ENCODE measurements at places on chromosomes 3 and 15. TPM values are rescaled to one million over a fixed set of nuclear protein-coding genes. Genes with fewer than 3 reads are reported as not detected.

DNA sequence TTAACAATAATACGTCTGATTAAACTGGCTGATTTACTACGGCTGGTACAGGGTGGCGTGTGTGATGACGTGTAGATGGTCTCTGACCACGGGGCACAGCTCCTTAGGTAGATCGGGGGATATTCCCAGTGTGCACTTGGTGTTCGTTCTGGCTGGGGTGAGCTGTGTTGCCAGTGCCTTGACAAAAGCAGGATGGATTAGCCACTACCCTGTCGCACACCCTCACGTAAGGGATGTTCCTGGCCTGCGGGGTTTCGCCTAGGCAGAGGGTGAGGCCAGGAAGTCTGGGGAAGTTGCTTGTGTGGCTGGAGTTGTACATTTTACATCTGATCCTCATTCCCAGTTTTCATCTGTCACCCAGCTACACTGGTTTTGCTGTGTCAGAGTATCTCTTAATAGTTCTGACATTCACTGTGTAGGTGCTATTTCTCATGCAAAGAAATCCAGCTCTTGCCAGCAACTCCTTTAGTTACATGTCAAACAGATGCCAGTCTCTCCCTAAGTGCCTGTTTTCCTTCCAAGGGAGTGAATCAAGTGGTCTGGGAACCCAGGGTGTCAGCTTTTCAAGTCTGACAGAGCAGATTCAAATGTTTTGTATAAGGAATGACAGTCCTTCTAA lies 66.1 kb upstream of the CCR4 start:
- no peaks in the 10 kb centered on the region for H3K27me3 ChIP-seq
- no peak overlapping the region for H3K27ac ChIP-seq
- no peak for DNase-seq
- H3K36me3 ChIP-seq, result peaks cover 2% of the 10 kb centered on the region

- DNase-seq, result no peak
- no peaks in the 10 kb centered on the region for H3K27me3 ChIP-seq
- H3K27ac ChIP-seq, result no peak overlapping the region
- H3K36me3 ChIP-seq, result no peaks in the 10 kb centered on the region
Measured at GRCh38 chr3:8499181-8499611, 2.4 kb upstream of the LMCD1 start.

DNA sequence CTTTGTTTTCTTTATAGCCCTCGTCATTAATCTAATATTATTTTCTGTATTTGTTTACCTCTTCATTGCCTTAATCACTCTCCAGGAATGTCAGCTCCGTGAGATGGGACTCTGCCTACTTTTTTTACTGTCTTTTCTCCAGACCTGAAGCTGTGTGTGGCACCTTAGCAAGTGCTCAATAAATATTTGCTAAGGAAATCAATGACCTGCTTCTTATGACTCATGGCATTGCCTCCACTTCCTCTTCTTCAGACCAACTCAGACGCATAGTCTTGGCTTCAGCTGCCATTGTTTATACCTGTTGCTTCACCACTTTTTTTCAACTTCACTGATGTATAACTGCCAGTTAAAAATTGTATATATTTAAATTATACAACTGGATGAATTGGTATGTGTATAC lies 218.5 kb upstream of the CMC1 start:
- no peaks in the 10 kb centered on the region for H3K36me3 ChIP-seq
- DNase-seq, result no peak
- no peak overlapping the region for H3K27ac ChIP-seq
- H3K4me1 ChIP-seq, result no peaks in the 10 kb centered on the region

GRCh38 chr3:160828880-160829279 lies 72.8 kb downstream of the PPM1L start:
- no peaks in the 10 kb centered on the region for H3K4me1 ChIP-seq
- no peak overlapping the region for H3K4me3 ChIP-seq
- no peak for DNase-seq
- no peak overlapping the region for H3K27ac ChIP-seq
- no peaks in the 10 kb centered on the region for H3K27me3 ChIP-seq

GRCh38 chr3:122911901-122912300 lies 115.7 kb downstream of the SEMA5B start:
- H3K27me3 ChIP-seq, result peaks cover 23% of the 10 kb centered on the region
- H3K36me3 ChIP-seq, result no peaks in the 10 kb centered on the region
- H3K4me1 ChIP-seq, result no peaks in the 10 kb centered on the region
- H3K4me3 ChIP-seq, result no peak overlapping the region
- H3K27ac ChIP-seq, result no peak overlapping the region

The PLCD1 gene
- total RNA-seq, result 30.1 TPM

The NCK1 gene
- total RNA-seq, result 63.0 TPM

Measured in lower lobe of right lung (tissue), 2 donors.